IMR-90 (cell line): ENCODE measurements at places on chromosomes 2 and 18. TPM values are rescaled to one million over a fixed set of nuclear protein-coding genes. Genes with fewer than 3 reads are reported as not detected.

GRCh38 chr2:130390460-130391057, 34.7 kb downstream of the PTPN18 start:
- peak overlapping the region; percentile 61 for H3K4me3 ChIP-seq
- H3K36me3 ChIP-seq = no peaks in the 10 kb centered on the region
- DNase-seq = no peak
- peaks cover 11% of the 10 kb centered on the region for H3K4me1 ChIP-seq
- no peaks in the 10 kb centered on the region for H3K27me3 ChIP-seq

GRCh38 chr2:96156926-96157648, 11.8 kb upstream of the DUSP2 start:
- no peaks in the 10 kb centered on the region for H3K4me1 ChIP-seq
- peaks cover 12% of the 10 kb centered on the region; the same call in 1 of the 2 replicates for H3K27me3 ChIP-seq
- H3K4me3 ChIP-seq = no peak overlapping the region
- no peaks in the 10 kb centered on the region for H3K36me3 ChIP-seq

DNA sequence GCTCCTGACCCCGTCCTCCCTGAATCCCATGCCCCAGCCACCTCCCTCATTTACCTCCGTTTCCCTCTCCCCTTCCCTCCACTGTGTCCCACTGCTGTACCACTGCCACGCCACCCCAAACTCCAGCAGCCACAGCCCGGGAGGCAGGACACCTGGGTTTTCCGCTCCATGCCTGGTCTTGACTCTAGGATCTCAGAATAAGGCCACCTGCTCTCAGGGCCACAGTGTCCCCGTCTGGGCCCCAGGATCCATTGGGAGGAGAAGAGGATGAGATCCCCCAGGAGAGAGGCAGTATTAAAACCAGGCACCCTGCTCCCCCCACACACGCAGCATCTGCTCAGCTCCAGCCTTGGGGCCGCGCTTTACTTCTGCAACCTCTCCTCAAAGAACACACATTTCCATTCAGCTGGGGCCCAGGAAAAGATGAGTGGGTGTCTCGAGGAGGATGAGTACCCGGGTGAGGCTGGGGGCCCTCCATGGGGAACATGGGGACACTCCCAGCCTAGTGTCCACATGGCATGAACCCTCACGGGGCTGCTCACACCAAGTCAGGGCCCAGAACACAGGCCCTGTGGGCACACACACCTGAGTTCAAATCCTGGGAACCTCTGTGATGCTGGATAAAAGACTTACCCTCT, 32.8 kb upstream of the TNS1 start:
- H3K27me3 ChIP-seq = peaks cover 47% of the 10 kb centered on the region
- H3K36me3 ChIP-seq = no peaks in the 10 kb centered on the region
- no peaks in the 10 kb centered on the region for H3K4me1 ChIP-seq
- DNase-seq = no peak

GRCh38 chr18:7317804-7318231, 86.9 kb downstream of the LRRC30 start:
- H3K27ac ChIP-seq = no peak overlapping the region
- H3K4me3 ChIP-seq = no peak overlapping the region
- no peaks in the 10 kb centered on the region; the same call in 1 of the 2 replicates for H3K27me3 ChIP-seq
- H3K36me3 ChIP-seq = no peaks in the 10 kb centered on the region
- DNase-seq = no peak

DNA sequence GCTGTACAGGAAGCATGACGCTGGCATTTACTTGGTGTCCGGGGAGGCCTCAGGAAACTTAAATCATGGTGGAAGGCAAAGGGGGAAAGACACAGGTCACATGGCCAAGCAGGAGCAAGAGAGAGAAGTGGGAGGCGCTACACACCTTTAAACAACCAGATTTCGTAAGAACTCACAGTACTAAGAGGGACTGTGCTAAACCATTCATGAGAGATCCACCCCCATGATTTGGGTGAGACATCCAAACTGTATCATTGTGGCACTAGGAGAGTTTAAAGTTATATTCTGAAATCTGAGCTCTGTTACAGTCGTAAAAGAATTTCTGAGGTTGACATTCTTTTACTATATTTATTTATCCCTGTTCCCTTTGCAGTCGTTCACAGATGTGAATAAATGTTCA, 116.6 kb downstream of the ICA1L start:
- H3K4me3 ChIP-seq = no peak overlapping the region
- peaks cover 2% of the 10 kb centered on the region; the same call in 1 of the 2 replicates for H3K4me1 ChIP-seq
- H3K36me3 ChIP-seq = peaks cover 8% of the 10 kb centered on the region
- DNase-seq = peak; percentile 51
- no peaks in the 10 kb centered on the region for H3K27me3 ChIP-seq

TTLL4 gene
- total RNA-seq = 8.3 and 9.0 TPM in 2 replicates

DNA sequence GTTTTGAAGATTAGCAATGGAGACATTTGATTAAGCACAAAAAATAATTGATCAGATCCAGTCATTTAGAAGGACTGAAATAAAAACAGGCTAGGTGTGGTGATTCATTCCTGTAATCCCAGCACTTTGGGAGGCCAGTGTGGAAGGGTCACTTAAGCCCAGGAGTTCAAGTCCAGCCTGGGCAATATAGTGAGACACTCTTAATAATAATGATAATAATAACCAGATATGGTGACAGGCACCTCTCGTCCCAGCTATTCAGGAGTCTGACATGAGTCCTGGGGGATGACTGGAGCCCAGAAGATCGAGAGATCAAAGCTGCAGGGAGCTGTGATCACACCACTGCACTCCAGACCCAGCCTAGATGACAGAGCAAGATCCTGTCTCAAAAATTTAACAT, 3.5 kb upstream of the FN1 start:
- H3K4me1 ChIP-seq = no peaks in the 10 kb centered on the region
- DNase-seq = no peak
- no peak overlapping the region for H3K4me3 ChIP-seq
- H3K27me3 ChIP-seq = no peaks in the 10 kb centered on the region
